Substantia nigra (tissue), 51 donors: ENCODE measurements at places on chromosomes 2 and 18.

DNA sequence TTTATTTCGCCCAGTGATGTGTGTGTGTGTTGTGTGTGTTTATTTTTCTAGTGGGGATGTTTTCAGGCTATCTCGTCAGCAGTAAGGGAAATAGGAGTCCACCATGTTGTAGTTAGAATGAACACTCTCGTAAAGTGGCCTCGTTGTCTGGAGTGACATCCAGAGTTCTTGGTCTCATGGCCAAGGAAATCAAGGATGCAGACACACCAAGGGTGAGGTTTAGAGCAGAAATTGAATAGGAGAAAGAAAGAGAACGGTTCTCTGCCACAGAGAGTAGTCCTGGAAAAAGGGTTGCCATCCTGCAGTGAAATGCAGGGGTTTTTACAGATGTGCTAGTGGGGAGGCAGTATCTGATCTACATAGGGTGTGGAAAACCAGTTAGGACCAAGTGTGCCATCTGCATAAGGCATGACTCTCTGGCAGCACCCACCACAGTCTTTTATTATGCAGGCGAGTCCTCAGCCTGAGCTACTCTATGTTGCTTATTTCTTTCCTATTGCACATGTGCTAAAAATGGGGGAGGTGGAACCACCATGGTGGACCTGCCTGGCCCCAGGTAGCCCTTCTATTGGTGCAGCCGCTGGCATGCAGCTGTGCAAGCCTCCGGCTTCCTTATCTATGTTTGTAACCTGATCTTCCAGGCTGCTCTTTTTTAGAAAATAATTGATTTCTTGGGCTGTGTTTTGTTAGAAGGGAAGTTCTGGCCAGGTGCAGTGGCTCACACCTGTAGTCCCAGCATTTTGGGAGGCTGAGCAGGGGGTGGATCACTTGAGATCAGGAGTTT lies 23.2 kb downstream of the RALB start:
- no peak for DNase-seq

DNA sequence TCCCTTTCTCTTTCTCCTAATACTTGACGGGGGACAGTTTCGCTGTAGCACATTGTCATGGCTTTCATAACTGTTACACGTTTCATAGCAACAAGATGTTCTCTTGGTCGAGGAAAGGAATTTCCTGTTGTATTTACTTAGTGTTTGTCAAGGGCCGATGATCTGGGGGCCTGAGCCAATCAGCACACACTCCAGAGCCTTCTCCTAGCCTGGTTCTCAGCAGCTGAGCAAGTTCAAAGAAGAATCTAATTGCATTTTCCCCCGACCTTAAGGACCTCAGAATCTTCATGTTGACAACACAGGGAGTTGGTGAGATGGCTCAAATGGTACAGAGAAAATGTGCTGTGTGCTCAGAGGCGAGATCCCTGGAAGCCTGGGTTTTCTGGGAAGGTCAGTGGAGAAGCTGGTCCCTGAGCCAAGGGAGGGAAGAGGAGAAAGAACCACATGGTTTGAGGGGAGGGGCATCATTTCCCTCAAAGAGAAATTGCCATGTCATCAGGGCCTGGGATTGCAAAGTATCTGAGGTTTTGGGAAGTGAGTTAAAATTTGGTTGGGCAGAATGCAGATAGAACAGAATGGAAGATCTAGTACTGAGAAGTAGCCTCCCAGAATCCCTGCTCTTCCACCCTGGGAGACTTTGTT lies 76.9 kb upstream of the AGAP1 start:
- DNase-seq, result no peak

DNA sequence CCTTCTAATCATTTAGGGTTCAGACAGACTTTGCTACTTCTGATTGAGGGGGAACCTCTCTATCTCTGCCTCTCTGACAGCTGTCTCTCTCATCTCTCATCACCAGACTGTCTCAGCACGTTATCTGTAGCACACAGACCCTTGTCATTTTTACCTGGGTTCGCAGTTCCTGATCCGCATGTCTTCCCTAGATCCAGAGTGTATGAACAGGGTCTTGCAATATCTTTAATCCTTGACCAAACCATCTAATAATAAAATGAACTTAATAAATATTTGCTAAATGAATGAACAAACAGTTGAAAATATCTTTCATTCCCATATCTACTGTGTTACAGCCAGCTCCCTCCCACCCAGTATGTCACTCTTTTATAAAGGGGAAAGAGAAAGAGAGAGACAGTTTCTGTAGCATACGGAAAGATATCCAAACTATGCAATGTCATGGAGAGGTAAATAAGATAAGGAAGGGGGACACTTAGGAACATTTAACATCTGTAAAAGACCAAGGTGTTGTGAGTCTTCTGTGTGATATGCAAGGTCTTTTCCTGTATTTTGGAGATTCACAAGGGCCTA lies 507.6 kb downstream of the SUCLG1 start:
- no peak for DNase-seq

- DNase-seq, result no peak
These were observed 21.0 kb downstream of the BCL11A start for GRCh38 chr2:60532421-60532820.

- no peak for DNase-seq
These were observed 35.7 kb downstream of the FEZ2 start for GRCh38 chr2:36562240-36562639.

DNA sequence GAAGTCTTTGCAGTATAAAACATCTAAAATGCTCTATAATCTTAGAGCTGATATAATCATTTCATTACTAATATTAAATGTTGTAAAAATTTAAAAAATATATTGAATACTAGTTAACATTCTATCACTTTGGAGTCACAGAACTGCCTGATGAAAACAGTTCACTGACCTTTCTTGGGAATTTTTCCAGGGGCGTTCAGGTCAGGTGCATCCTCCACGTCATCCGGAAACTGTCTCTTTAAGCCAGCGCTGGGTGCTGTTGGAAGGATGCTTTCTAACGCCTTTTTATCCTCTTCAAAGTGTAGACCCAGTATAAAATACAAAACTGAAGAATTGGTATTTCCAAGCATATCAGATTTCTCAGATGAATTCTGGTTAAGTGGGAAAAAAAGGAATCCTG lies 22.8 kb downstream of the LONRF2 start:
- no peak for DNase-seq

GRCh38 chr2:71922499-71923142 lies 225.0 kb downstream of the CYP26B1 start:
- DNase-seq, result no peak

DNA sequence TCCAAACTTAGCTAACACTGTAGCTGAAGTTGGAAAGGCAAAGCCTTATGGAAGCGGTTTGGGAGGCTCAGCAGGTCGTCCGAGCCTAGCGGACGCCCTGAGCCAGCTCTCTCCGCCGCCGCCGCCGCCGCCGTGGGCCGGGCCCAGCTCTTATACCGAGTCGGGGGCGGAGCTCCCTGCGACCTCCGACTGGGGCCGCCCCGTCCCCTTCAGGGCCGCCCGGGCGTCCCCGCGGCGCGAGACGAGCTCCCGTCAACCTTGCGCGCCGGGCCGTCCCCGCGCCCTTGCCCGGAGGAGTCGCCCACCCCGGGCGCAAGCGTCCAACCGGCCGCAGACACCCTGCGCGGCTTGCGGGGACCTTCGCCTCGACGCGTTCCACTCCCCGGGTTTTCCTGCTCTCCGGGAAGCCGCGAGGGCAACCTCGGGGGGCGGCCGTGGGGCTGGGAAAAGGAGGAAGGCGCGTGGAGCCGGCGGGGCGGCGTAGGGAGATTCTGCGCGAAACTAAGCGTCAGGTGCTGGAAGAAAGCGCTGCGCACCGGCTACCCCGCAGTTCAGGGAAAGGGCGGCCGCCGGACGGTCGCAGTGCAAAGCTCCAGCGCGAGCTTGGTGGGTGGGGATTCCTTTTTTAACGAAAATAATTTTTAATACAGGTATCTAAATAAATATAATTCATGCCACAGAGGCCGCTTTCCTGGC lies at the start of gene SLC40A1:
TSS of gene SLC40A1 (minus strand) at position 129 of the 696 bp plus-strand sequence. CDS start 326 bp downstream, outside the sequence.
- DNase-seq, result no peak

DNA sequence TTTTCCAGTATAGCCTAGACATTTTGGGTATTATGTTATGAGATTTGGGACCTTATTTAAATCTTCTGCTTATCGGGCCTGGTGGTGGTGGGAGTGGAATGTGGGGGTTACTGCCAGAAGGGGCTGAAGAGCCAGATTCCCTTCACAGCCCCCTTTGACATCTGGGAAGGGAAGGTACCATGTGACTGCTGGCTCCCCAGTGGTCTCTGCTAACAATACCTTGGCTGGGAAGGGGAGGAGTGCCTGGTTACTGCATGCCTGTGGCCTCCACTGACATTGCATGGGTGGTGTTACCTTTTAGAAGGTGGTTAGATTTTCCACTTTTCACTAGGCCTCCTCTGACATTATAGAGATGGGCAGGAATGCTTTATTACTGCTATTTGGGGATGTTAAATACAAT lies 8.0 kb downstream of the ATP9B start:
- no peak for DNase-seq

DNA sequence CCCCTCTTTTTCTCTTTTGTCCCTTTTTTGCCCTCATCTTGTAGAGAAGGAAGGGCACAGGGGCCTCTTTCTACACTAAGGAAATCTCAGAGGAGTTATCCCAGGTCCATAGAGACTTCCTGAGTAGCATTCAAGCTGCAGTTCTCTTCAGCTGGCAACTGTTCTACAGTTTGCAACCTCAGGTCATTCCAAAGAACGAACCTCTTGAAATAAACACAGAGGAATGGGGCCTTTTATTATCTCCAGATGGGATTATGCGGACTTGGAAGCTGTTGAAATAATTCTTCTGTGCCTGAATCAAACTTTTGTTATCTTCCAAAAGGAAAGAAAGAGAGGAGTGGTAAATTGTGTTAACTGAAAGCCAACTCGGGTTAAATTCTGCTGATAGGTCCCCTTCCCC lies 31.0 kb upstream of the NFE2L2 start:
- DNase-seq, result no peak

DNA sequence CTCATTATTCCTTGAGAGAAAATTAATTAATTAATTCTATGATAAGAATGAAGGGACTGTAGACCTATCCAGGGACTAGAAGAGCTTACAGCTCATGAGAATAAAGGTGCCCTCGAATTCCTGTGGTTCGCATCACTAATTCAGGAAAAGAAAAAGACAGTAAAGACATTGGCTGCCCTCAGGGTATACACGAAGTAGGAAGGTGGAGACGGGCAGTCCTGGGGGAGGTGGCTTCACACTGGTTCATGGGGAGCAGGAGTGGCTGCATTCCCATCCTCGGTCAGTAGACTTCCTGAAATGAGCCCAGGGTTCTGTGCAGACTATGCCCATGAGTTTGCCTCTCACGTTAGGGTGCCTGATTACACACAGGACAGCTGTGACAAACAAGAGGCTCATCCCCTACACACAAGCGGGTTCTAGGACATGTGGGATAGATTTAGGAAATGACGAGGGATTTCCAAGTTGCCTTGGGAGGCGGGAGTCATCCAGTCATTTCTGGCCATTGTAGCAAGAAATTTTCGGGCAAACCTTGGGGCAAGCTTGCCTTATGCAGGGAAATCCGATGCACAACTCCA lies 282.2 kb downstream of the CYP26B1 start:
- DNase-seq, result no peak

GRCh38 chr18:42339372-42339771 lies 384.3 kb downstream of the PIK3C3 start:
- no peak for DNase-seq

- no peak for DNase-seq
These were observed 95.4 kb downstream of the RTN4 start for GRCh38 chr2:54954705-54955357.
